Sigmoid colon (tissue), 7 donors: ENCODE measurements at places on chromosomes 1 and 21. TPM values are rescaled to one million over a fixed set of nuclear protein-coding genes. Genes with fewer than 3 reads are reported as not detected.

The RLF gene
- 22.8 TPM for total RNA-seq

The LCE2A gene
- not detected for total RNA-seq

The LHX8 gene
- total RNA-seq = not detected

- no peak for DNase-seq
Measured at GRCh38 chr1:69455718-69456117, 112.0 kb upstream of the LRRC7 start.

- DNase-seq = no peak
Measured at GRCh38 chr1:226401355-226402303, 6.3 kb downstream of the PARP1 start.

DNA sequence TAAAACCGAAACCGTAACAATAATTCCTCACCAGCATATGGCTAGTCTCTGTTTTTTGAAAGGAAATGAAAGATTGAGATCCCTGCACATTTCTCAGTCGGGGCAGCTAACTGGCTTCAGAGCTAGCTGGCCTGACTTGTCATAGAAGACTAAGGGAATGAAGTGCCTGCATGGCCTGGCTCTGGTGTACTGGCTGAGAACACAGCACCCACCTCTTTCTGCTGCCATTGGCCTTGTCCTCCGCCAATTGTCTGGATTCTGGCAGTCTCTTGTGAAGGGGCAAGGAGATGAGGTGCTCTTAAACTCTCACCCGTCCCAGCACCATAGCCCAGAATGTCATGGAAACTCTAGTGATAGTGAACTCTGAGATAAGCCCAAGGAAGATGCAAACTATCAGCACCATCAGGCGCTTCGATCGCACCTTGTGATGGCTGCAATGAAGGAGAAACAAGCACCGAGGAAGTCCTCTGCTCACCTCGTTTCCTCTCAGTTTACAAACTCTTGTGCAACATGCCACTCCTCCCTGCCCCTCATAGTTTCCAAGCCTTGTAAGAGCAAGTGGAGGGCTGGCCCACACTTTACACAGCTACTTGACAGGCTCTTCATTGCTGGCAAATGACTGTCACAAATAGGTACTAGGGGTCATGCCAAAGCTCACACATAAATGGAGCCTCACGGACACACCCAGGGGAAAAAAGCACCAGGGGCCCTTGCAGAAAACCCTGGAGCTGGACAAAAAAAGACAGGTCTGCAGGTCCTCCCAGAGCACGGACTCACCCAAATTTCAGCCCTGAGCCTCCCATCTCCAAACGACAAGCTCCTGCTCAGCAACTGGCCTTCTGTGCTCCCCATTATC, 16.4 kb downstream of the INPP5B start:
- peak; percentile 32 for DNase-seq

DNA sequence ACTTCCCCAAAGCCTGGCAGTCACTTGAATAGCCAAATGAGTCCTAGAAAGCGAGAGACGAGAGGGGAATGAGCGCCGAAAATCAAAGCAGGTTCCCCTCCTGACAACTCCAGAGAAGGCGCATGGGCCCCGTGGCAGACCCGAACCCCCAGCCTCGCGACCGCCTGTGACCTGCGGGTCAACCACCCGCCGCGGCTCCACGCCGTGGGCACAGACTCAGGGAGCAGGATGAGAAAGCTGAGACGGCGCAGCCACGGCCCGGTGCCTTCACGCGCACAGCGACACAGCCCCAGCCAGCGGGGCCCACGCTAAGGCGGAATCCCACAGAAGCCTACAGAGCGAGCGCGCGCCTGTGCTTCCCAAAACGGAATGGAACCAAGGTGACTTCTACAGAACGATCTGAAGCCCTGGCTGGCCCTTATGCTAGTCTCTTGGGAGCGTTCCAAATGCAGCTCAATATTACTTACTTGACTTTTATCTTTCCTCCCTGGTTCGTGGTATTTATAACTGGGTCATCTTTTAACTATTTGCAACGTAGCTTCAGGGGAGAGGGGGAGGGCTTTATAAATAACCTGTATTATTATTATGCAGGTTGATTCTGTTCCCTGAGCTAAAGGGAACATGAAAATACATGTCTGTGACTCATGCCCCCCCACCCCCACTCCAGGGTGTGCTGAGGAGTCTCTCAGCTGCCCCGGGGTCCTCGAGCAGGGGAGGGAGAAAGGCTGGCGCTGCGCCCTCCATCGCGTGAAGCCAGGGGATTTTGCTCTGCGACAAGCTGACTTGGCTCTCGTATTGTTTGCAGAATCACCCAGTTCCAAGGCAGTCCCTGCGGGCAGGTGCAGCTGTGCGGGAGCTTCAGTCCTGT, 1.7 kb downstream of the TSPEAR start:
- DNase-seq = no peak
